ENCODE measurements at places on chromosomes 1 and 21. TPM values are rescaled to one million over a fixed set of nuclear protein-coding genes. Genes with fewer than 3 reads are reported as not detected.

The DIP2A gene
- 62.3 TPM for total RNA-seq

The VWA1 gene
- not detected for total RNA-seq

The MSH4 gene
- 0.08 TPM for total RNA-seq

The XCL1 gene
- total RNA-seq, result 5.3 TPM

The INSRR gene
- 0.08 TPM for total RNA-seq

The C1orf115 gene
- 0.28 TPM for total RNA-seq

The ADAM30 gene
- not detected for total RNA-seq

The CLCN6 gene
- 18.5 TPM for total RNA-seq
